ENCODE measurements at places on chromosomes 5 and 9.

- no peak for DNase-seq
Measured at GRCh38 chr5:41482715-41483114, 27.7 kb downstream of the PLCXD3 start.

DNA sequence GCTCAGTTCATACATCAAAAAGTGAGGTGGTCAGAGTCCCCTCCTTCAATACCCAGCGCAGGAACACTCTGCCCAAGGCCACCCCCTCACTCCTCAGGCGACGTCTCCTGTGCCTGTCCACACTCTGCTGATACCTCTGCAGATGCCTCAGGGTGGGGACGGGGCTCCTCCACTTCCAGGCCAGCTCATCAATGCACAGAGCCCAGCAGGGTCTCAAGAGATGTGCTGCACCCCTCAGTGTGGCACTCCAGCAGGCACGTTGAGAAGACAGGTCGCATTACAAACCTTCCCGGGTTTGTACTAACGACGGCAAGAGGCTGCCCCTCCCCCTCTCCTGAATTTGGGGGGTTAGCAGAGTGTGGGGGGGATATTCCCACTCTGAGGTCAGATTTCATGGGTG, 128.5 kb downstream of the ZNF354C start:
- no peak for DNase-seq

DNA sequence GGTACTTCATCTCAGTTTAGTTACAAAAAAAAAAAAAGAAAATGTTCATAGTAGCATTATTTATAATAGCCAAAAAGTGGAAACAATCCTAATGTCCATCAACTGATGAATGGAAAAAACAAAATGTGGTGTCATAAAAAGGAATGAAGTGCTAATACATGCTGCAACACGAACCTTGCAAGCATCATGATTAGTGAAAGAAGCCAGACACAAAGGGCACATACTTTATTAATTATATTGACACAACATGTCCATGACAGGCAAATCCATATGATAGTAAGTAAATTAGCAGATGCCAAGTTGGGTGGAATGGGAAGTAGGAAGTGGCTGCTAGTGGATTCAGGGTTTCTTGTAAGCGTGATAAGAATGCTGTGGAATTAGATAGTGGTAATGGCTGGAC, 54.2 kb downstream of the PCDHGC5 start:
- no peak for DNase-seq

GRCh38 chr9:121550569-121551512, 51.2 kb upstream of the GGTA1 start:
- DNase-seq: peak; percentile 38

GRCh38 chr5:177142098-177142611, 8.6 kb downstream of the NSD1 start:
- DNase-seq: no peak

DNA sequence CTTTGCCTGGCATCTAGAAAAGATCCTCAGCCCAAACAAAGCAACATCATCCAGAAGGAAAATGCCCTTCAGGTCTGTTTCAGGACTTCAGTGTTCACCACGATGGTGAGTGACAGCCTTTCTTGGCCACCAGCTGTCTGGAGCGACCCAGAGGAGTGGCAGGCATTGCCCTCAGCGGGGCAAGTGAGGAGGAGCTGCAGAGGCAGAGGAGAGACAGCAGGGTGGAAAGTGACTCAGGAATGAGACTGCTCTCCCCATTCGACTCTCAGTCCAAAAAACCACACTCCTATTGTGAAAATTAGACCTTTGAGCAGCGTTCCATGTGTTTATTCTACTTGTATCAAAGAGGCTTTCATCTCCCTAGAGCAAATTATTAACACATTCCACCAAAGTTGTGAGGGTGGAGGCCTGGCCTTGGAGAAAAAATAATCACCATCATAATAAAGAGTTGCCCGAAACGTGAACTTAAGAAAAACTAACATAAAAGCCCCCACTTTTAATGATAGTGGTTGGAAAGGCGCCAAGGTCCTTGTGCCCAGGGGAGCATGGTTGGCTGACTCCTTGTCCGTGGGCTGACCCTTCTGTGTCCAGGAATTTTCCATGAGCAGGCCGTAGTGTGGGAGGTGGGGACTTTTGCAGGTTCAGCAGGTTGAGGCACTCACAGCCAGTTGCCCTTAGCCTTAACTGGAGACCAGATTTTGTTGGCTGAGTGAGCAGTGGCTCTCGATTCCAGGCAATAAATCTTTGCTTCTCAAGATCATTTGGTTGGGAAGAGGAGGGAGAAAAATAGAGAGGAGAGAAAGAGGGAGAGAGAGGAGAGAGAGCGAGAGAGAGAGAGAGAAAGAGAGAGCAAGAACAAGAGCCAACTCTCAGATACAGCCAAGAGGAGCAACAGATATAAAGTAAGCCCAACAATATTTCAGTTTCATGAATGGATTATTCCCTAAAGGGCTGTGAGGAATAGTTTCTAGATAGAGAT, 125.9 kb upstream of the ANKRD55 start:
- no peak for DNase-seq

DNA sequence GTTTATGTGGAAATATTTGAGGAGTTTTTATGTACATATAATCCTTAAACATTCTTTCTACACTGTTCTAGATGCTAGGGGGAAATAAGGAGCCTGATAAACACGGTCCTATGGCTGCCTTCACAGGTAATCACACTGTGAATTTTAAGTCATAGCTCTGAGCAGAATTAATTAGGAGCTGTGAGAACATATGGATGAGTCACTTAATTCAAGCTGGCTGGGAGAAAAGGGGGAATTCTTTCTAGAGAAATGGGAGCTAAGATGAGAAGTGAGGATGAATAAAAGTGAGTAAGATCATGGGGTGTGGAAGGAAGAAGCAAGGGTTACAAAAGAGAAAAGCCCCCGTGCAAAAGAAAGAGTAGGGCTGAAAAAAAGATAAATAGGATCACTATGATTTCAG, 290.8 kb downstream of the DNAH5 start:
- DNase-seq: no peak

GRCh38 chr5:180334176-180334575, 19.0 kb downstream of the GFPT2 start:
- DNase-seq: no peak

DNA sequence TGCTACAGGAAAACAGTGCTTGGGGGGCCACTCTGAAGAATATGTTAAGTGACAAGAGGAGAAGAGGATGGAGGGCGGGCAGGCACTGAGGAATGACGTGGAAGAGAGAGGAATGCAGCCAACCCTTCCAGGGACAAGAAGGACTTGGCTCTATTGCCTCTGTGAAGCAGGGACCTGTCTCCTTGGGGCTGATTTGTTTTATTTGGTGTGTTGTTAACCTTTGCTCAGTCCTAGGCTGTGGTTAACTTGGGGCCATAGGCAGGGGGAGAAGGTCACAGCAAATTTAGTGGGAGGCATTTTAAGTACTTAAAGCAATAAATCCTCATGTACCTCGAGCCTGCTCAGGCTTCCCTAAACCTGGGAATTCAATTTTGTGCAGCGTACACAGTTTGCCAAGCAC, 39.9 kb downstream of the KIF4B start:
- DNase-seq: no peak

- DNase-seq: no peak
Measured at GRCh38 chr5:169945831-169946261, 34.4 kb downstream of the INSYN2B start.

DNA sequence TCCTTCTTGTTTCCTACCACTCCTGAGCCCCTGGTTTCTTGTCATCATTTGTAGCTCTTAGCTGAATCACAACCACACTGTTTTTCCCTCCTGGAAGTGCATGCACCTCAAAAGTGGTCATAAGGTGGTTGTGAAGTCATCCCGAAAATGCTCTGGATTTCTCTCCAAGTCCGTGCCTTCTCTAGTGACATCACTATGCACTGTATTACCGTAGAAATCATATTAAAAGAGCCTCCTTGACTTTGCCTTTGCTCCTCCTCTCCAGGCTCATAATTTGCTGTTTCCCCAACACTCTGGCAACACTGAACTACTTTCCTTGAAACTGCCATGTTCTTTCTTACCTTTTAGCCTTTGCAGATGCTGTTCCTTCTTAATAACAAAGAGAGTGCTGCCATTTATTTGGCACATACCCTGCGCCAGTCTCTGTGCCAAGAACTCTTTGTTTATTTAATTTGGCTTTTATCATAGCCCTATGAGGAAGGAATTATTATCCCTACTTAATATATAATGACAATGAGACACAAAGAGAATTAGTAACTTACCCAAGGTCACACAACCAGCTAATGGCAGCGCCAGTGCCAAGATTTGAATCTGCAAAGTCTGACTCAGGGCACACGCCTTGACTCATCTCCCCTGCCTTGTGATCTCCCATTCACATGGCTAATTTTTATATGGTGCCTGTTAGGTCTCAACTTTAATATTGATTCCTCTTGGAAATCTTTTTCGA, 115.4 kb downstream of the KIF4B start:
- no peak for DNase-seq

GRCh38 chr5:76379316-76379715, 23.8 kb upstream of the IQGAP2 start:
- no peak for DNase-seq

GRCh38 chr5:92907938-92908606, 672.9 kb downstream of the NR2F1-AS1 start:
- no peak for DNase-seq

Measured in stimulated activated CD4-positive, alpha-beta T cell treated with anti-CD3 and anti-CD28 coated beads, Interleukin-2, amount 100 ng/mL, for 4 hours (primary cell).